ENCODE measurements at places on chromosomes 1 and 21.

- DNase-seq = no peak
Measured at GRCh38 chr1:202112859-202113689, 9.6 kb upstream of the GPR37L1 start.

GRCh38 chr1:100626397-100626796 lies 88.5 kb downstream of the GPR88 start:
- no peak for DNase-seq

DNA sequence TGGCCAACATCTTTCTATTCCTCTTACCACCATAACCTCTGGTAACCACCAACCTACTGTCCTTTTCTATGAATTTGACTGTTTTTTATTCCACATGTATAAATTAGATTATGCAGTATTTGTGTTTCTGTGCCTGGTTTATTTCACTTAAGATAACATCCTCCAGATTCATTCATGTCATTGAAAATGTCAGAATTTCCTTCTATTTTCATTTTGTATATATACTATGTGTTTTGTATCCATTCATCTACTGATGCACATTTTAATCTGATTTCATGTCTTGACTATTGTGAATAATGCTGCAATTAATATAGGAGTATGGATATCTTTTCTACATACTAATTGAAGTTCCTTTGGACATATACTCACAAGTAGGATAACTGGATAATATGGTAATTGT lies 403.2 kb downstream of the NCAM2 start:
- DNase-seq = no peak

- DNase-seq = no peak
Measured at GRCh38 chr1:200909757-200910239, 15.1 kb downstream of the INAVA start.

GRCh38 chr1:111582644-111583618 lies 36.7 kb upstream of the RAP1A start:
- no peak for DNase-seq

DNA sequence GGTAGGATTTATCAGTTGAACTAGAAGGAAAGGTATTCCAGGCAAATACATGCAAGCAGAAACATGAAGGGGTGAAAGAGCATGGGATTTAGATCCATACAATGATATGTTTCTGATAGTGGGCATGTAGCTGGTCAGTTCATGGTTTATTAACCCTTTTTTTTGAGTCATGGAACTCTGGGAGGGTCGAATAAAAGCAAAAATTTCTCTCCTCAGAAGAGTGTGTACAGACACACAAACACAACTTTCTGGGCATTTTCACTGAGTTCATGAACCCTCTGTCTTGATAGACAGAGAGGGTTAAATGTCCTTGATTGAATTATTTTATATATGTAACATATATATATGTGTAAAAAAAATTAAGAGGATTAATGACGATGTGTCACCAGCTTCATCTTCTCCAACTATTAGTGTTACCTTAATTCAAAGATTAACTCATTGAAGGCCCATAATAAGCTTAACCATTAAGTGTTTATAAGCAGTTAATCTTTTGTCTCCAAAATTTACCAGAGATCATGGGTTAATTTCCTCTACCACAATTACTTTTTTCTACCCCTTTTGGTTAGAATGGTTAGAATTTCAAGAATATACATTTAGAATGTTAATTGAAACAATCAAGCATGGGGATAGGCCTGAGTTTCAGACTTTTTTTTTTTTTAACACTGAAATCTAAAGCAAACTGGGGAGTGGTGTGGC lies 4.6 kb downstream of the JUN start:
- DNase-seq = no peak

All from CD4-positive, alpha-beta T cell treated with Interferon alpha-2 for 1 hour (primary cell).